ENCODE measurements at places on chromosomes 7 and 10.

DNA sequence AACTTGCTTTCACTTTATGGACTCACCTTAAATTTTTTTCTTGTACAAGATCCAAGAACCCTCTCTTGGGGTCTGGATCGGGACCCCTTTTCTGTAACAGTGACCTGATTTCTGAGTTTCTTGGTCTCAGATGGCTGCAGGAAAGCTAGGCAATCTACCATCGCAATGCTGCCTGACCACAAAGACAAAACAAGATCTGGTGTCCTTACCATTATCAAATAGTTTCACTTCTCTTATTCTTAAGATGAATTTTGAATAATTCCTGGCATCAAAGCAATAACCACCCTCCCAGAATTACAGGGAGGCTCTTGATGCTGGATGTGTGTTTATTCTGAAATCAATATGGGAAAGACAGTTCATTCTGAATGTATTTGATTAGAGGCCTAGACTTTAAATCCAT is 77.4 kb upstream of the FRMD4A start:
- DNase-seq: no peak

DNA sequence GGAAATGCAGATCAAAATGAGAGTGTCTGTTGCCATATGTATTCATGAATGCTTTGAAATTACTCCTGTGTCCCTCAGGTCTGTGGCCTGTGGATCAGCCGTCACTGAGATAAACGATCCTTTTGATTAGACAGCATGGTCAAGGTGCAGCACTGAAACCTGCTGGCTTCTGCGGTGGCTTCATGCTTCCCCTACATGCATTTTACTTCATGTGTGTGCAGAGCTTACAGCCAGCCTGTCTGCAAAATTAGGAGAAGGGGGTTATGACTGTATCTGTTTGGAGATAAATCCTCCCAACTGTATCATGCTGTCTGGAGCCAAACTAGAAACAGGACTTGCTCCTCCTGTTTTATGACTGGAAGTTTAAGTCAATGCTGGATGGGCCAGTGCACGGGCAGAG is 71.0 kb upstream of the PLPP4 start:
- DNase-seq: no peak

DNA sequence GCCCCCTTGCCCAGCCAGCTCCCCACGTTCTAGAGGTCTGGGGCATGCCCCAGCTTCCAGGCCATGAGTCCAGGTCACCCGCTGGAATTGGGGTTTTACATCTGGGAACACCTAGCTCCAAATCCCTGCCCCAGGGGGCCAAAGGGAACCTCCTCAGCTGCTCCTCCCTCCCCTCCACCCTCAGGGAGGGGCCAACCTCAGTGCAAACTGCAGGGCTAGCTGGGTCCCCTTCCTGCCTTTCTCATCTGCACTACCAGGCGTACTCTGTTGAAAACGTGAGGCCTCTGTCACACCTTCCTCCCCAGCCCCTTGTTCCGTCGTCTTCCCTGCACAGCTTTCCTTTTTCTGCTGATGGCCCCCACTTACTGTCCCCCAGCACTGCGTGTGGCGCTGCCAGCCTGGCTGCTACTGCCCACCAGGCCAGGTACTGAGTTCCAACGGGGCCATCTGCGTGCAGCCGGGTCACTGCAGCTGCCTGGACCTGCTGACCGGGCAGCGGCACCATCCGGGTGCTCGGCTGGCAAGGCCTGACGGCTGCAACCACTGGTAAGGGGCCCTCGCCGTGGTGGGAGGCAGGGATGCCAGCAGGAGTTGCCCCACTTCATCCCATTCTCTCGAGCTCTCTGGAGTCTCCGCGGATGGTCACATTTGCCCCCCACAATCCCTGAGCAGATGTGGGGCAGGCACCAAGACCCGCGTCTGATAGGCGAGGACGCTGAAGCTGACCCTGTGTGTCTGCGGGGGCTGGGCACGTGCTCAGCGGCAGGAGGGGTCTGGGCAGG is 24.7 kb upstream of the ZNF862 start:
- DNase-seq: no peak

DNA sequence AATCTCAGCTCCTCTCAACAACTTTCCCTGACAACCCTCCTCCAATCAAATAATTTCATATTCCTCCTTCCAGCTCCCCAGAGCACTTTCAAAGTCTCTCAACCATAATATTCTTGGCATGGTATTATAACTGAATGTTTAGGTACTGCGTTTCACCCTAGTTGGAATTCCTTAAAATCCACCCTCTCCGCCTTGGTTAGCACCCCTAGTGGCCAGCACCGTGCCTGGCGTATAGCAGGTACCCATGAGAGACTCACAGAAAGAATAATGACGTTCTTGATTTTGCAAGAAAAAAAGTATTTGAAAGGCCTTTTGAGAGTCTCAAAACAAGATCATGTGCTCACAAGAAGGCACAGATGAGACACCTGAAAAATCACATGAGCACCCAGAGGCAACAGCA is 50.9 kb downstream of the GLI3 start:
- DNase-seq: no peak

DNA sequence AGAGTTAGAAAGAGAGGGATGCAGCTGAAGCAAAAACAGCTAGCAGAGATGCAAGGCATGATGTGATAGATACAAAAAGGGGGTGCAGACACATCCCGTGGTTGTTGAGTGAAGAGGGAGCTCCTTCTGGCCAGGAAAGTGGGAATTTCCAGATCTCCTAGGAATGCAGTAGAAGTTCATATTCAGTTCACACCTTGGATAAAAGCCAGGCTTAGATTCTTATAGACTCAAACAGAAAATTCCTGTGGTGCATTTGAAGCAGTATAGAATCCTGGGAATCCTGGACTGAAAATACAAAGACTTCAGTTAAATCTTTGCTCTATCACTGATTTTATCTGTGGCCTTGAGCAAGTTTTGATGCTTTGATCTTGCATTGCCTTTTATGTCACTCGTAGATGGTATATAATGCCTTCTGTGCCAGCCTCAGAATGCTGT is 33.9 kb downstream of the SGPL1 start:
- no peak for DNase-seq

DNA sequence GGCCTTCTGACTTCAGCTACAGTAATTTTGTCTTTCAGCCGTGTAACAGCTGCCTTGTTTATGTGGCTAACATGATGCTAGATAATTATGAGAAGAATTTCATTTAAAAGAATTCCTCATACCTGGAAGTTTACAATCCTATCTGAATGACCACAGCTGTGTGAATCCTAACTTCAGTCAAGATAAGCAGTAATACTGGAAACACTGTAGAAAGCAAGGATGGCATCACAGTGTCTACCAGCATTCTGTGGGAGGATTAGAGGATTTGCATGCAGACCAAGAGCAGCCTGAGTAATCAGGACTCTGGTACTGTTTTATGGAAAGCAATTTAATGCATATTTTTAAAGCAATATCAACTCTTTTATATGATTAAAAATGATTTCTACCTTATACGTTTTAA is 282.4 kb downstream of the EXOC4 start:
- no peak for DNase-seq

DNA sequence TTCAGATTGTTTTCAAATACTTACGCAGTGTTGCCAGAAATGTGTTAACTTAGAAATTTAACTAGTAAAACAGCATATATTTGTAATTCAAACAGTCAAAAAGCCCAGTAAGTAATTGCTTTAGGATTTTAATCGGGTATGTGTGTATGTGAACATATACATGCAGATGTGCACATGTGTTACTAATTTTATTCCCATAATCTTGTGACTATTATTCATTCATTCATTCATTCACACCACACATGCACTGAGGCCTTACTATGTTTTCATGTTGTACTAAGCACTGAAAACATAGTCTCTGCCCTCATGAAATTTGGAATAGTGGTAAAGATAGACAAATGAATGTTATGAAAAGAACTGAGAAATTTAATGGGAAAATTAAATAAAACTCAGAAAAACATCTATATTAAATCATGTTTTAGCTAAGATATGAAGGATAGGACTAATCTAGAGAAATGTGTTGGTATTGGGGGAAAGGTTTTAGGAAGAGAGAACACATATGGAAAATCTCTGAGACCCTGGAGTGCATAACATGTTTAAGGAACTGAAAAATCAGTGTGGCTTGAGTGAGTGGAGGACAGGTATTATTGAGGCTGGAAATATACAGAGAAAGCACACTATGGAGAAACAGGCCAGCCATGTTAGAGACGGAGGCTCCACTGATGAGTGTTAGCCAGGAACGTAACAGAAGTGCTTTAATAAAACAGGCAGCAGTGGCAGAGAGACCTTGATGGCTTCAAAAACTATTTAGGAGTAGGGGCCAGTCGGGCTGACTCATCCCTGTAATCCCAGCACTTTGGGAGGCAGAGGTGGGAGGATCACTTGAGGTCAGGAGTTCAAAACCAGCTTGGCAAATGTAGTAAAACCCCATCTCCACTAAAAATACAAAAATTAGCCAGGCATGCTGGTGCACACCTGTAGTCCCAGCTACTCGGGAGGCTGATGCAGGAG is 80.3 kb downstream of the HDAC9 start:
- no peak for DNase-seq

- DNase-seq: no peak
Measured at GRCh38 chr10:26706206-26706605, 8.7 kb downstream of the PDSS1 start.

GRCh38 chr7:156446990-156447389 is 193.6 kb upstream of the RNF32 start:
- no peak for DNase-seq

- DNase-seq: peak; percentile 75
Measured at GRCh38 chr10:69318867-69319727, 40.8 kb downstream of the HK1 start.

DNA sequence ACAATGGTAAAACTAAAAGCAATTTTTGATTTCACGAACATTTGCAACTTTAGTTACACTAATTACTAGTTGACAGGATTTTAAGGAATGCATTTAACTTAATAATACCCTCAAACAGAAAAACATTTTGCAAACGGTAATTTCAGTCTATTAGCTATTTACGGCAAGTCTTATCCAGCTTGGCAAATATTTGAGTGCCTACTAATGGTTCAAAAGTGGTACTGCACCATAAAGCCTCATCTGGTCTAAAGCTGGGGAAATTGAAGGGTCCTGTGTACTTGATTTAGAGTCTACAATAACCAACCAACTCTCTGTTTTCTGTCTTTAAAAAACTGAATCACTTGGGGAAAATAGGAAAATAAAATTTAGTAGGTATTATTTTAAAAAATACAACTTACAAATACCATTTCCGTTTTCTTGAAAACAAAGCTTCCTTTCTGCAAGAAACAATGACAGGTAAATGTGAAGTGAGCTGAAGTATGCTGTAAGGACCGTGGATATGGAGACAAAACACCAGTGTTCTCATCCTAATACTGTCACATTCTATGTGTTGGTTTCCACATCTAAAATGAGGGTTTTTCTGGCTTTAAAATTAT is 142.3 kb downstream of the VPS50 start:
- DNase-seq: no peak

- DNase-seq: no peak
Measured at GRCh38 chr7:109611656-109612055, 1042.0 kb downstream of the DNAJB9 start.

DNA sequence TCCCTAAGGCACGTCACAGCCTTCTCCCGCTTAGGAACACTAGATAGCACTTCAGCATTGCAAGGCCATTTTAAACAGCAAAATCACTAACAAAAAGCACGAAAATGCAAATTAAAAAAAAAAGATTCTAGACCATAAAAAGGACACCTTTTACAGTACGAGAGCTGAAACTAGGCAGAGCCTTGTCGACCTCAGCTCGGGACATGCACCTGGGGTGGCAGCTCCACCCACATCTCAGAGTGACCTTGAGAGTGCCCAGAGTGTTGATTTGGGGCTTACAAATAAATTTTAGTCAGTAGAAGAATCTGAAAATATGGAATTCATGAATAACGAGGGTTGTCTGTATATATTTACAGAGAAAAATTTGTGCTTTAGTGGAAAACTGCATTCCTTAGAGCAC is 1.1 kb downstream of the MRPS24 start:
- DNase-seq: no peak

DNA sequence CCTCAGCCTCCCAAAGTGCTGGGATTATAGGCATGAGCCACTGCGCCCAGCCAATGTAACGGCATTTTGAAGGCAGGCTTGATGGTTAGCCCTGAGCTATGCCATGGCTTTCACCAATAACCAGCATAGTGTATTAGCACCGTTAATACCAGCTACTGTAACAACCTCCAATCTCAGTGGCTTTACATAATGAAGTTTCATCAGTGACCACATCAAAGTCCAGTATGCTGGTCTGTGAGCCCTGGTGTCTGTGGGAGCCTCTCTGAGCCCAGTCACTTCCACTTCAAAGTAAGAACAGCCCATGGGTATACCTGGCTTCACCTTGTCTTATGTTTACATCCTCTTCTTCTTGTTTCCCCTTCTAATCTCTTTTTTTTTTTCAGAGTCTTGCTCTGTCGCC is 11.6 kb upstream of the ZDHHC4 start:
- DNase-seq: no peak

DNA sequence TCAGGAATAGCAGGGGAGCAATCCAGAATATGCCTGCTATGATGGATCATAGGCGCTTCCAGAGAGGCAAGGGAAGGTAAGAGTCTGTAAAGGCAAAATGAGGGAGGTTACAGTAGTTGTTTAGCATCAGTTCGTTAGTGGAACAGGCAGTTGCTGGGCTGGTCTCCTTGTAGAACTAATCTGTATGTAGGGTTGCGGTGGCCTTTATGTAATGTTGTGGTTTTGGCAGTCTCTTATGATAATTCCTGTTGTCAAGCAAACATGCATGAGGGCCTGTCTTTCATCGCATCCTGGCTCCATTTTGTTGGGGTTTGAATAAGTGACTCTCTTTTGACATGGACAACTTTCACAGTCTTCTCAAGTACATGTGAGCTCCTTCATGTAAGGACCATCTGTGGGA is 427.8 kb upstream of the LRGUK start:
- no peak for DNase-seq

- DNase-seq: no peak
Measured at GRCh38 chr7:135757719-135758411, 9.3 kb upstream of the FAM180A start.

DNA sequence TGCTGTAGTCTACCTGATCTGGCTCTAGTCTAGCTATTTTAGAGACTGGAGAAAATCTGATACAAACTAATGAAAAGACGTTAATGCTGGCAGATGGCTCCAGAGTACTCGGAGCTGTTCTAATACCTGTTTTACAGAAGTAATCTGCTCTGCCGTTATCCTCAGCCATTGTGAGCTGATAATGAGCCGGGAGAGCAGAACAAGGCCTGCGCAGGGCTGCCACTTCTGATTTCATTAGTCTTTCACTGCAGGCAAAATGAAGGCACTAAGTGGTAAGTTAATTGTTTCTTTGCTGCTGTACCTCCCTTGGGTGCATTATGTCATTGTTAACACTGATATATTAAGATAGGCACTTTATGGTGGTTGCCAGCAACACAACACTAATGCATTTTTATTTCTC is 456.4 kb upstream of the PFKP start:
- DNase-seq: no peak

GRCh38 chr10:95513941-95514392 is 47.2 kb downstream of the SORBS1 start:
- DNase-seq: no peak

- DNase-seq: no peak
Measured at GRCh38 chr7:22361320-22361719, 4.4 kb upstream of the RAPGEF5 start.

DNA sequence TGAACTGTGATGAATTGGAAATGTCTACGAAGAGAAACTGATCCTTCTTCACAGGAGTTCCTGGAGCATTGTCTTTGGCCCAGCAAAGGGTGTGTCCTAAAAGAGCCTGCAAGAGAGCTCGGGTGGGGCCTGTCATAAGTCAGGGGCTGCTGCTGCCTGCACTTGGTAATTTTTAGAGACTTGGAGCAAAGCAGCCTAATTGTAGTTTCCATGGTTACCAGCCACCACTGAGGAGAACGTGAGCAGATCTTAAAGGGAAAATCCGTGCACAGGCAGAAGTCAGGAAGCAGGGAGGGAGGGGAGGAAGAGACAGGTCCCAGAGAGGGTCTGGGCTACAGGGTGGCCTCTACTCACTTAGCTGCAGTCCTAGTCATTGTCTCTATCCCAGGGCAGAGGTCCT is 463.6 kb downstream of the PLXNA4 start:
- no peak for DNase-seq
